Mucosa of gallbladder (tissue), 1 donor: ENCODE measurements at places on chromosomes 12 and 14.

DNA sequence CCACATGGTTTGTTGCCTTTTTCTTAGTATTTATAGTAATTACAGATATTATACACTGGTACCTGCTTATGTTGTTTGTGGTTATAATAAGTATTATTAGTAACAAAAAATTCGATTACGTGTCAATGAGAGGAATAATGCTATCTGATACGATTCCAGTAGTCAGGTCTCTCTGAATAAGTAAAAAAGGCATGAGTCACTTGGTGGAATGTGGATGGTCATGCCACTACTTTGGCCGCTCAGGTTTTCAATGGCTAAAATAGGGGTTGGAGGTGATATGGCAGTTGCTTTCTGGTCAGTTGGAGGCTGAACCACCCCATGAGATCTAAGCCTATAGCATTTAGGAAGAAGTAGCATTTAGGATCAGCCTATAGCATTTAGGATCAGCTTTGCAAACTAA, 255.9 kb downstream of the NPAS3 start:
- no peak for DNase-seq

DNA sequence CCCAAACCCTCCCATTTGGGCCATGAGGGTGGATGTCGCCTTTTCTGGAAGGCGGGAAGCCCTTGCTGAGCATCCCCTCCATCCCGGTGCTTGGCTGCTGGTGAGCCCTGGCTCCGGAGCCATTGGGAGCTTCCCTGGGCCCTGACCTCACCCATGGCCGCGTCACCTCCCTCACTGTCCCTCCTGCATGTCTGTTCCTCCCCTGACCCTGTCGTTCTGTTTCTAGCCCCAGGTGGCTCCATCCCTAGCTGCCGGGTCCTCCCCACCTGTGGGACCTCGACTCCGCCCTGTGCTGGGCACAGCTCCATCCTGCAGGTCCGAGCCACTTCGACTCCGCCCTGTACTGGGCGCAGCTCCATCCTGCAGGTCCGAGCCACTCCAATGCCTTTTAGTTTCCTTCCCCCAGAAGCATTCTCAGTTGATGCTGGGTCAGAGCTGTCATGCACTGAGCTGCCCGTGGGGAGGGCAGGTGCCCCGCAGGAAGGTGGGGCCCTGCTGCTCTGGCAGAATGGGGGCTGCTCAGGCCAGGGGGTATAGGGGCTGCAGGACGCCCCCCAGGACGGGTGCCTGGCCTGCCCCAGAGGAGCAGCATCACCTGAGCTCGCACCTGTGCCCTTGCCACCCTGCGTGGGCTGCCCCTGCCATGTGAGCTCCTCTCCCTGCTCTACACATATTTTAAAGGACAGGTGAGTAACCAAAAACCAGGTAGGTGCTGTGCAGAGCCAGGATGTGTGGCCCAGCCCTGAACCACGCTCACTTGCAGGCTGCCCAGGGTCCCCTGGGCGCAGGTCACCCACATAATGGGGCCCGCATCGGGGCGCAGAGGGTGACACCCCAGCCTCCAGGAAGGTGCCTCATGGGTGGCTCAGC, 19.0 kb downstream of the NOC4L start:
- DNase-seq, result no peak

DNA sequence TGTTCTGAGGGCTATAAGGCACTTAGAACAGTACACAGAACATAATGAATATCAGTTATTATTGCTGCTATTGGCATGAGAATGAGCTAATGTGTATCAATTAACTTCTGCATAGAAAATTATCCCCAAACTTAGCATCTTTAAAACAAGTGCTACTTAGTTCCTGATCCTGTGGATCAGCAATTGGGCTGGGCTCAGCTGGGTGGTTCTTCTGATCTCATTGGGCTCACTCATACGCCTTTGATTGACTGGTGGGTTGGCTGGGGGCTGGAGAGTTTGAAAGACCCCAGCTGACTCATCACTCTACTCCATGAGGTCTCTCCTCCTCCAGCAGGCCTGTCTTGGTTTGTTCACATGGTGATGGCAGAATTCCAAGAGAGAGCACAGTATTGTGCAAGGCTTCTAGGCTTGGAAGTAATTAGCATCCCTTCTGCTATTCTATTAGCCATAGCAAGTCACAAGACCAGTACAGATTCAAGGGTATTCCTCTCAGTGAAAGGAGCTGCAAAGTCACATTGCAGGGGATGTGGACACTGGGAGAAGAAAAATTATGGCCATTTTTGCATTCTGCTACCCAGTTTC, 27.2 kb upstream of the HSPB8 start:
- DNase-seq, result no peak

- no peak for DNase-seq
Observed at GRCh38 chr14:55837467-55837866, 257.5 kb downstream of the KTN1 start.

DNA sequence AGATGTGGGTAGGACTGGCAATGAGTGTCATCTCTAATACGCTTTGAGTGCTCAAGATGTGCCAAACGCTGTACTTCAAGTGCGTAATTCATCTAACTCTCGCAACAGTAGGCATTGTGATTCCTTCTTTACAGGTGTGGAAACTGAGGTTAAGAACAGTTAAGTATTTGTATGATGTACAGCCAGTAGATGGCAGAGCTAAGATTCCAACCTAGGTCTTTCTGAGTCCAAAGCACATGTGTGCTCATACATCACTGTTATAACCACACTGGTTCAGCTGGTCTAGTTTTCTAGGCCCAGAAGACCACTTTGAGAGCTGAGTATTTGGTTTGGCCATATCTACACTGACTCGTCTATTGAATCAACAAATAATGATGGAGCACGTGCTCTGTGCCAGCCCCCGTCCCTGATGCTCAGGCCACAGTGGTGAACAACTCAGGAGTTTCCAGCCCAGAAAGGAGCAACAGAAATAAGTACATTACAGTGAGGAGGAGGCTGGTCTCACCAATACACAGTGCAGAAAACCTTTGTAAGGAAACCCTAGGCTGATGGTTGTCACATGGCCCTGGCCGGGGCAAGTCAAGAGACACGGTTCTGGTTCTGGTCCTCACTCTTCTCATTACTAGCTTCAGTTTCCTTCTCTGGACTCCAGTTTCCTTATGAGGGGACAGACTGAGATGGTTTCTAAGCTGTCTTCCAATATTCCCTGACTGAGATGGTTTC, 69.3 kb upstream of the SCN8A start:
- DNase-seq, result no peak

- no peak for DNase-seq
Observed at GRCh38 chr14:73750531-73750901, 36.3 kb upstream of the PNMA1 start.

DNA sequence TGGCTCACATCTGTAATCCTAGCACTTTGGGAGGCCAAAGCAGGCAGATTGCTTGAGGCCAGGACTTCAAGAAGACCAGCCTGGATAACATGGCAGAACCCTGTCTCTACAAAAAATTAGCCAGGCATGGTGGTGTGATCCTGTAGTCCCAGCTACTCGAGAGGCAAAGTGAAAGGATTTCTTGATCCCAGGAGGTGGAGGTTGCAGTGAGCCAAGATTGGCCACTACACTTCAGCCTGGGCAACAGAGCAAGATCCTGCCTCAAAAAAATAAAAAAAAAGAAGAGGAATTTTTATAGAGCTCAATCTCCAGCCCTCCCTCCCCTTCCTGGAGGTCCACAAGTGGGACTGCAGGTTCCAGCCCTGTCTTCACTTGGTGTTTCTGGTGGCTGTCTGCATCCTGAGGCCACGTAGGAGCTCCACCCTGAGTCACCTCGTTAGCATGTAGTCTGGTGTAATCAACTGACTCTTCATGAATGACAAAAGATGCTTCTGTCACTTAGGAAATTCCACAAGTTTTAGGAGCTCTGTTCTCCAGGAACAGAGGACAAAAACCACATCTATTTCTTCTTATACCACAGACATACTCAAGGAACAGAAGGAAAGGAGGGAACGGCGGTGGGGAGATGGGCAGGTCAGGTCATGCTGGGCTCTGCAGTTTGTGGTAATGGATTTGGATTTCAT, 16.2 kb downstream of the CCDC62 start:
- no peak for DNase-seq

- DNase-seq, result no peak
Observed at GRCh38 chr12:13436696-13437391, 240.3 kb downstream of the EMP1 start.

DNA sequence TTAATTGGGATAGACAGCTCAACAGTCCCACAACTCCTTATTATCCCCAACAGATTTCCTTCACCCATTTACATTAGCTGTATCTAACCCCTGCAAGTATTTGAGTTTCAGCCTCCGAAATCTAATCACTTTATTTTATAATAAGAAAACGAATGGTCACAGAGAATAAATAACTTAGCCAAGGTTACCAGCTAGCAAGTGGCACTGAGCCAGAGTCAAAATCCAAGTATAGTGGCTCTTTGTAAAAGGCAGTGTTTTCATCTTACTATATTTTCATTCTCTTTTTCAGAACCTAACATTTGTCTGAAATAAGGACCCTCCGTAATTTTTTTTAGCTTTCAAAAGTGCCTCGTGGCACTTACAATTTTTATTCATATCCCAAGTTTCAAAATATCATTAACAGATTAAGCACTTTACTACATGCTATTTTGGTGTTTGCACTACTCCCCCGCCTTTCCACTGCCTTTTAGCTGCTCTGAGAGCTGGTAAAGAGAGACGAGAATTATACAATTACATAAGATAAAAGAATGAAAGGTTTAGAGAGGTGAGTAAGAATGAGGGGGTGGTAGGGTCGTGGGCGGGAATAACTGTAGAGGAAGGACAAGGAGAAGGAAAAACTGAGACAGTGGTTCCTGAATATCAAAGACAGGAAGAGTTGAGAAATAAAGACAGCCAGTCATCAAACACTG, 3.7 kb upstream of the USP15 start:
- DNase-seq, result no peak

DNA sequence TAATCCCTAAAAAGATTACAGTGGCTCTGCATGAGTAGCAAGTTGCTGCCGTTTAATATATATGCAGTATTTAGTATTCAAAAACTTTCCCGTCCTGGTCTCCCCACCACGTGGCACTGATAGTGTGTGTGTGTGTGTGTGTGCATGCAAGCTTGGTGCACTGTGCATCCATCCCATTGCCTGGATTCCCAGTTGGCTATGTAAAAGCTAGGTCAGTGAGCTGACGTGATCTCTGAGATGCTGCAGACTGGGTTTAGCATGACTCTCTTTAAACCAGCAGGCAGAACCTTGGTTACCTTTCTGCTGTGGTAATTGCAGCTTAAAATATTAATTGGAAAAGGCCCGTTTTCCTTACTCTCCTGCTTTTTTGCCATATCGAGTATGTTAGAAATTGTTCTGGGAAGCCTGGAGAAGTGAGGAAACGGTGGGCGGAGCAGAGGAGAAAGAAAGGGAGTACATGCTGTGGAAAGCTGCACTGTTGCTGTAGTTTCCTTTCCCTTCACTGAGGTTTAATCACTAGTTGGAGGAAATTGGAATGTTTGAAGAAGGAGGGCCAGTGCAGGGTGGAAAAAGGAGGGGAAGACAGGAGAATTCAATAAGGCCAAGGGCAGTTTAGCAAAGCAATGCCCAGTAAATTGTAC, 4.0 kb upstream of the CNTN1 start:
- DNase-seq, result no peak

- DNase-seq, result peak; percentile 92
Observed at GRCh38 chr14:104768437-104769323, 15.7 kb downstream of the SIVA1 start.

DNA sequence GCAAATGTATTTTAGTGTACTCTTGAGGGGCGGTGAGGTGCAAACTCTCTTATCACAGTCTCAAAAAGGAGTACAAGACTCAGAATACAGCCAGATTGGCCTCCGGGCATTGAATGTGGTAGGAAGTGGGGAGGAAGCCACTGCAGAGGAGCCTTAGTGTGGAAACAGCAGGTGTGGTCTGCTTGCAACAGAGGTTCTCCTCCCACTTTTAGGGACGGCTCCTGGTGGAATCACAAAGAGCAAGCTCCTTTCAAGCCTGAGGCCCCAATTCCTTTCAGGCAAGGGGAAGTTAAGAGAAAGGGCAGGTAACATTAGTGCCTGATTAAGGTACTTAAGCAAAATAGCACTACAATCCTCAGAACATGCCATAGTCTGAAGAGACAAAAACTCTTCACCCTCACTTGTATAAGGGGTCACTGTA, 23.7 kb upstream of the SLC2A3 start:
- DNase-seq, result no peak

- no peak for DNase-seq
Observed at GRCh38 chr12:116159175-116159574, 118.3 kb downstream of the MED13L start.

DNA sequence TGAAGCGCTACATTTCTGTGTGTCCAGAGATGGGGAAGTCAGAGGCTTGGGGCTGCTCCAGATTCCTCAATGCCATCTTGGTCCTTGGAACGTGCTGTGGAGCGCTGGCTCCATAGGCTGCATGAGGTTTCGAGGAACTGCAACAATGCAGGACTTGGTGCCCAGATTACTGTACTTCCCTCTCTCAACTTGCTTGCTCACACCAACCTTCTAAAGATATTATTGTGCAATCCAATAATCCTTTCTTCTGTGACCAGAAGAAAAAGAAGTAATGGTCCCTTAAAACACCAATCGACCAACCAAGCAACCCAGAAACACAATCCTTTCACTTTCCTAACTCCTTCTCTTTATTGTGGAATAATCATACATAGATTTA, 3.7 kb downstream of the PRICKLE1 start:
- no peak for DNase-seq

DNA sequence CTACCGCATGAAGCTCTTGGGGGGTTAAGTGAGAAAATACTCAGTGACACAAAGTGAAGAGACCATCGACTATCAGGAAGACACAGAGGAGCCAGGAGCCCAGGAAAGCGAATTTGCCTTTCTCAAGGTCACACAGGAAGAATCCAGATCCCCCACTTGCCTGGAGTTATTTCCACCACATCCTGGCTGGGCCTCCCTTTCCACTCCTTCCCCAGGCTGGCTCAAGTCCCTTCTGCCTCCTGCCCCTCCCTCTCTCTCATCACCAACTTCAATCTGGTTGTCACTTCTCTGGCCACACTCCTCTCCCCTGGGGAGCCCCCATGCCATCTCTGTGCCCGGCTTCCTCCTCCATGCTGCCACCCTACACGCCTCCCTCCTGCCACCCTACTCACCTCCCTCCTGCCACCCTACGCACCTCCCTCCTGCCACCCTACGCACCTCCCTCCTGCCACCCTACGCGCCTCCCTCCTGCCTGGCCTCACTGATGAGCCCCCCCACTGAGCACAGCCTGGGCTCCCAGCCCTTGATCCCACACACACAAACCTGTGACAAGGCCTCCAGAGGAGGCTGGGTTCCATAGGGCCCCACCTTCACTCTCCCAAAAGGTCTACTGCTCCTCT, 6.3 kb downstream of the SCNN1A start:
- DNase-seq, result no peak
